ENCODE measurements at places on chromosomes 5 and 9. TPM values are rescaled to one million over a fixed set of nuclear protein-coding genes. Genes with fewer than 3 reads are reported as not detected.
A peak's percentile ranks its signal among the peaks of the same experiment; 100 is the strongest.

DNA sequence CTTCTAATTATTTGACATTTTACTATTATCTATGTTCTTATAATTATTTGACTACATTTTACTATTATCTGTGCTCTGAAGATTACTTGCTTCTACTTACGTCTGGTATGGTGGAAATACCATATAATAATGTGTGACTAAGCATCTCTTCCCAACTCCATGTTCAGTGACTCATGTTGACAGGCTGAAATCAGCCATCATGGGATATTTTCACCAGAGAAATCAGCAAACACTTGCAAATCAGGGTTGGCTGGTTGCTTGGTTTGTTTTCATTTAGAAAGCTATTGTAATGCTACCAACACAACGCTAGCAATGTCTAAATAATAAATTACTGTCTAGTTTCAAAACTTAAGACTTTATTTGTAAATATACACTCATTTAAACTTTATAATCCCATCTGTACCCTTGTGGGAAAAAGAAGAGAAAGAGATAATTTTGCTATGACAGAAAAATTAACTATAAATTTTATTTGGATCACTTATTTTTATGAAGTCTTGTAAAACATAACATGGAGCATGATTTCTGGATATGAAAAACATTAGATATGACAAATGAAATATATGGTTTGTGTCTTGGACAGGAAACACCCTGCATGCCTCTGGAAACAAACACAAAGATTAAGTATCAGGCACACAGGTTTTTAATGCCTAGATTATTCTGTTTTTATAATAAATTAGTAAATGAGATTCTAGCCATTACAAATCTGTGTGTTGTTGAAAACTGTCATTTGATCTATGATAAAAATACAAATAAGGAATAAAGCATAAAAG lies 337.6 kb downstream of the BNC2 start:
- H3K27me3 ChIP-seq = no peaks in the 10 kb centered on the region
- no peak overlapping the region for H3K27ac ChIP-seq
- H3K36me3 ChIP-seq = no peaks in the 10 kb centered on the region
- DNase-seq = no peak
- no peak overlapping the region for H3K4me3 ChIP-seq

- H3K27ac ChIP-seq = no peak overlapping the region
- peaks cover 1% of the 10 kb centered on the region for H3K4me1 ChIP-seq
- H3K4me3 ChIP-seq = no peak overlapping the region
- DNase-seq = no peak
Observed at GRCh38 chr5:154945695-154946301, 4.9 kb downstream of the MRPL22 start.

GRCh38 chr9:112878752-112879151 lies 11.9 kb downstream of the SLC46A2 start:
- H3K27me3 ChIP-seq = no peaks in the 10 kb centered on the region
- no peaks in the 10 kb centered on the region for H3K36me3 ChIP-seq
- H3K4me3 ChIP-seq = no peak overlapping the region
- no peaks in the 10 kb centered on the region for H3K4me1 ChIP-seq
- no peak for DNase-seq
- H3K27ac ChIP-seq = no peak overlapping the region

DNA sequence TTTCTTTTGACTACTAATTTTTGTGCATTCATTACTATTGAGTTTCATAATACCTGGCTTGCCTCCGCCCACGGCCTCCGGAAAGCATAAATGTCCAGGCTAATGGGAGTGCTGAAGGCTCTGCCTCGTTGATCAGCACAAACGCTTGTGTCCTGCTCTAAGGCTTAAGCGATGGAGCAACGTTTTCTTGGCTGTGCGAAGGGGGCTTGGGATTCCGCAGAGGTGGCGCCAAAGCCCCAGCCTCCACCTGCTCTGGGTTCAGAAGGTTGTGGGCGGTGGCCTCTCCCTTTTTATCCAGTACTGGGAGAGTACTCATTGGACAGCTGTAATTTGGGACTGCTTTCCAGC lies 19.7 kb downstream of the ANXA2R start:
- H3K27ac ChIP-seq = no peak overlapping the region
- H3K4me1 ChIP-seq = peaks cover 4% of the 10 kb centered on the region
- H3K27me3 ChIP-seq = no peaks in the 10 kb centered on the region
- no peak for DNase-seq
- peak overlapping the region; percentile 26 for H3K4me3 ChIP-seq

DNA sequence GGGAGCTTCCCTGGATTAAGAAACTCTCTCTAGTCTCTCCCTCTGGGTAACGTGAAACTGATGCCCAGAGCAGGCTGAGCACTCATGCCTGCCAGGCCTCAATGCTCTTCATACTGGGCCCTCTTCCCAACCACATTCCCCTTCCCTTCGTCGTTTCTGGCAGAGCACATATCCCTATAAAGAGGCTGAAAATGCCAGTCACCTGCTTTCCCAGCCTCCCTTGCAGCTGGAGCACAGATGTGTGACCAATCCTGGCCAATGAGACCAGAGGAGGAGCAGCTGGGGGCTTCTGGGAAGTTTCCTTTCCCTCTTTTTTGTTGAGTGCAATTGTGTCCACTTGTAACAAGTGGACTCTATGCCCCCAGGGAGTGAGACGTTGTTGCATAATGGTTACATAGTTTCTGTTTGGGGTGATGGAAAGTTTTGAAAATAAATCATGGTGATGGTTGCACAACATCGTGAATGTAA lies 30.2 kb upstream of the SMIM23 start:
- no peak overlapping the region for H3K27ac ChIP-seq
- no peaks in the 10 kb centered on the region for H3K27me3 ChIP-seq
- H3K4me1 ChIP-seq = no peaks in the 10 kb centered on the region
- H3K4me3 ChIP-seq = no peak overlapping the region

GRCh38 chr9:81636255-81636599 lies 53.1 kb downstream of the TLE1 start:
- H3K4me1 ChIP-seq = no peaks in the 10 kb centered on the region
- no peaks in the 10 kb centered on the region for H3K27me3 ChIP-seq
- no peaks in the 10 kb centered on the region for H3K36me3 ChIP-seq
- H3K4me3 ChIP-seq = no peak overlapping the region
- DNase-seq = no peak

DNA sequence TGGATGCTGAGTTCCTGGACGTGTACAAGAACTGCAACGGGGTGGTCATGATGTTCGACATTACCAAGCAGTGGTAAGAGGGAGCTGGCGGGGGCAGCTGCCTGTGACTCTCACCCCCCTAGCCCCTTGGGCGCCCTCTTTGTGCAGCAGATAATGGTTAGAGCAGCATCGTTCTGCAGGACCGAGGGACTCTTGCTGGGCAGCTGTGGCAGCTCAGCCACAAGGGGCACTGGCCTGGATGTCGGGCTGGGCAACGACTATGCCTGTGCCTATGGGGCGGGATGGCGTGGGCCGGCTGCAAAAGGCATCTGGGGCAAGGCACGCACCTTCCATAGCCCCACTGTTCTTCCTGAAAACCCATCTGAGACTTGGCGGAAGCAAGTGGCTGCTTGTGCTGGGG lies 12.9 kb upstream of the AJM1 start:
- no peaks in the 10 kb centered on the region for H3K4me1 ChIP-seq
- H3K27ac ChIP-seq = no peak overlapping the region
- no peak overlapping the region for H3K4me3 ChIP-seq
- no peak for DNase-seq

The OR2V1 gene
- total RNA-seq = not detected

The TIGD6 gene
- total RNA-seq = 5.9 TPM

DNA sequence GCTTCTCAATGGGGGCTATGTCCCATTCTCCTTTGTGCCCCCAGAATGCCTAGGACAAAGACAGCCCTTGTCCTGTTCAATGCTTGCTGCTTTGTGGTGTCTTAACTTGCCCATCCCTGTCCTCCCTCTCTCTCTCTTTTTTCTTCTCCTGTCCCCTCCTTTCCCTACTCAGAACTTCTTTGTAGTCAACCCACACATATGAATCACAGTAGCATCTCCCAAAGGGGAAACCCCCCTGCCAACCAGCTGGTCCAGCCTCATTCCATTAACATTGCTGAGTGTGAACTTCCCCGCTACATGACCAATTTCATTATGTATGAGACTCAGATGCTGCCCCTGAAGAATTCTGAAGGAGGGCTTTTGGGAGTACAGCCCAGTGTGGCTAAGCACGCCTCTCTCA lies 408.3 kb downstream of the ENC1 start:
- H3K27ac ChIP-seq = no peak overlapping the region
- no peaks in the 10 kb centered on the region for H3K4me1 ChIP-seq
- no peak for DNase-seq
- no peaks in the 10 kb centered on the region for H3K27me3 ChIP-seq
- H3K4me3 ChIP-seq = no peak overlapping the region

DNA sequence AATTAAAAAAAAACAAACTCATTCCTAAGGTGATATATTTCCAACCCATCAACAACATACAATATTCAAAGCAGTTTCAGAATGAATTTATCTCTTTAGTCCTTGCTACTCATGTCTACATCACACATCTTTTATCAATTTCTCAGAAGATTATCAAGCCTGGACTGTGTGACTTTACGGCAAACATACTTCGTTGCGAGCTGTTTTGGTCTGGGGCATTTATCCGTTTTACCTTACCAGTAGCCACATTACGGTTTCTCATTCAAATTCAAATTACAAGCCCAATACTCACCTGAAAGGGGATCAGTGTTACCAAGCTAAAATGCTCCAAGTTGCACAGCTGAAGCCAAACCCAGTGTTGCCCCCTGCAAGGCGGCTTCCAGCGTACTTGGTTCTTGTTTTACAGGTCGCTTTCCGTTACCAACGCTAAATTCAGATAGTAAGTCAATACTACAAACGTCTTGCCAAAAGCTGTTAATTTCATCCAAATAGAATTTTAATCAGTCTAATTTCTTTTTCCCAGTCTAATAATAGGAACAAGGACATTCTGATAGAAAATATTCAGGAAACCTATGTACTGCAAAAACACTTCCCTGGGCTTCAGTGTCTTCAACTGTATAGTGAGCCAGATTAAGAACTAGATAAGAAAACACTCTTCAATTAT lies 1.8 kb downstream of the HNRNPH1 start:
- no peak for DNase-seq
- peaks cover 7% of the 10 kb centered on the region for H3K4me1 ChIP-seq
- peak overlapping the region; percentile 100 for H3K4me3 ChIP-seq
- H3K27ac ChIP-seq = peak overlapping the region; percentile 81
- no peaks in the 10 kb centered on the region for H3K27me3 ChIP-seq

GRCh38 chr5:102545175-102545574 lies 46.4 kb upstream of the SLCO6A1 start:
- H3K27ac ChIP-seq = no peak overlapping the region
- H3K36me3 ChIP-seq = no peaks in the 10 kb centered on the region

DNA sequence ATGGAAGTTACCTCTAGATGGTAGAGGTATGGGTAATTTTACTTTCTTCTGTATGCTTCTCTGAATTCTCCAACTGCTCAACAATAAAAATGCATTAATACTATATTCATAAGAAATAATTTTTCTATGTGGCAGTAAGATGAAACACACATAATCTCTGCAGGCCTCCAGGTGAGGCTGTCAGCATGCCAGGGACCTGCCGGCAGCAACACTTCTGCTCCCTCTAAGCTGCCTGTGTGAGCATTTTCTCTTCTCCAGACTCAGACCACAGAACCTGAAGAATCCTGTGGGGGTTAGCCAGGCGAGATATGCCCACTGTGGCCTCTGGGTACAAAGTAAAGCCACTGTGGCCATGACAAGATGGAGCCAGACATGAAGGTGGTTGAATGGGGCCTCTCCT lies 316.3 kb downstream of the EBF1 start:
- no peaks in the 10 kb centered on the region for H3K27me3 ChIP-seq
- no peak overlapping the region for H3K4me3 ChIP-seq
- no peak for DNase-seq
- H3K27ac ChIP-seq = no peak overlapping the region

- H3K27ac ChIP-seq = no peak overlapping the region
- H3K27me3 ChIP-seq = no peaks in the 10 kb centered on the region
- H3K36me3 ChIP-seq = no peaks in the 10 kb centered on the region
Observed at GRCh38 chr9:81993656-81994055, 5.1 kb downstream of the SPATA31D1 start.

The ARL15 gene
- total RNA-seq = 19.0 TPM

The SPINK6 gene
- total RNA-seq = not detected

The SPINK14 gene
- total RNA-seq = not detected

- H3K4me1 ChIP-seq = peaks cover 4% of the 10 kb centered on the region
- H3K27ac ChIP-seq = no peak overlapping the region
- H3K4me3 ChIP-seq = no peak overlapping the region
- H3K36me3 ChIP-seq = no peaks in the 10 kb centered on the region
- no peak for DNase-seq
- H3K27me3 ChIP-seq = no peaks in the 10 kb centered on the region
Observed at GRCh38 chr9:94772639-94773303, 46.3 kb downstream of the AOPEP start.

GRCh38 chr9:24090566-24090965 lies 264.5 kb upstream of the ELAVL2 start:
- no peaks in the 10 kb centered on the region for H3K4me1 ChIP-seq
- no peak overlapping the region for H3K27ac ChIP-seq
- no peak overlapping the region for H3K4me3 ChIP-seq
- no peak for DNase-seq

The MRPL41 gene
- 35.9 TPM for total RNA-seq

The ANKRD33B gene
- total RNA-seq = 0.66 TPM

GRCh38 chr5:180463216-180463900 lies 30.8 kb upstream of the CNOT6 start:
- no peaks in the 10 kb centered on the region for H3K4me1 ChIP-seq
- H3K4me3 ChIP-seq = no peak overlapping the region
- no peak overlapping the region for H3K27ac ChIP-seq
- no peak for DNase-seq

DNA sequence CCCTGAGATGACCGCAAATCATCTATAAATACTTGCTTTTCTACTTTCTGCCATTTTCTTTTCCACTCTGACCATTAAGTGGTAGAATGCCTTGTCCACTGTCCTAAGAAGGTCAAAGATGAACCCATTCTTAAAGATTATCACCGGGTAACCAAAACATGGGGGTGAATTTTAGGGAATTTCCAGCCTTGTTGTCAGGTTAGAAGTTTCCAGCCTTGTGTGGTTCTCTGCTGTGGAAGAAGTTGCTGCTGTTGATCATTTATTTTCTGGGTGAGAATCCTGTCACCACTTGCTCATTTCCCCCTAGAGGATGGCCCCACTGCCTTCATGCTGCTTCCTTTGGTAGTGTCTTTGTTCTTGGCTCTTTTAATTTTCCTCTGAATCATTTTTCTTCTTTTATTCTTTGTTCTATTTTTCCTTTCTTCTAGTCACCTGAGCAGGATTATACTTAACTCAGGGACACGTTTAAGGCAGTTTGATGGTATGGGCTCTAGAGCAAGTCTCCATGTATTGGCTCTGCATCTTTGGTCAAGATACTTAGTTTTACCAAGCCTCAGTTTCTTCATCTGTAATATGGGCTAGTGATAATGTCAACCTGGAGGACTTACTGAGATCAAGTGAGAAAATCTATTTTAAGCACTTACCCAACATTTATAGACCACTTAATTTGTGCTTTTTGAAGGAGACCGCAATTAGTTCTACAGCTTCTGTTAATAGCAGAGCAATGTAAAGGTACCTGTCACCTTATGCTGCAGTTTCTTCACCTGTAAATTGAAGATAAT lies 266.2 kb downstream of the ARHGAP26 start:
- H3K4me1 ChIP-seq = no peaks in the 10 kb centered on the region
- no peak overlapping the region for H3K27ac ChIP-seq
- no peaks in the 10 kb centered on the region for H3K36me3 ChIP-seq

The PCDHGB7 gene
- total RNA-seq = 11.3 TPM

- no peak for DNase-seq
- no peaks in the 10 kb centered on the region for H3K36me3 ChIP-seq
- no peak overlapping the region for H3K27ac ChIP-seq
- no peak overlapping the region for H3K4me3 ChIP-seq
- H3K27me3 ChIP-seq = no peaks in the 10 kb centered on the region
Observed at GRCh38 chr9:80622508-80622907, 1050.7 kb downstream of the TLE4 start.

- H3K4me3 ChIP-seq = no peak overlapping the region
- no peaks in the 10 kb centered on the region for H3K27me3 ChIP-seq
- no peak overlapping the region for H3K27ac ChIP-seq
- H3K4me1 ChIP-seq = peaks cover 20% of the 10 kb centered on the region
Observed at GRCh38 chr5:81247441-81247972, 14.4 kb downstream of the CKMT2 start.

Data from ovary (tissue), 10 donors.